Stimulated activated CD4-positive, alpha-beta T cell treated with anti-CD3 and anti-CD28 coated beads, Interleukin-15, amount 100 ng/mL, for 1 hour (primary cell): ENCODE measurements at places on chromosomes 11 and 22.

- DNase-seq: no peak
Measured at GRCh38 chr11:132064987-132065620, 694.7 kb downstream of the NTM start.

- DNase-seq: no peak
Measured at GRCh38 chr22:27799827-27800249, 1.7 kb downstream of the MN1 start.

GRCh38 chr11:130358398-130358797, 43.7 kb upstream of the ZBTB44 start:
- DNase-seq: no peak

GRCh38 chr22:17410576-17410975, 41.3 kb downstream of the CECR2 start:
- DNase-seq: no peak

DNA sequence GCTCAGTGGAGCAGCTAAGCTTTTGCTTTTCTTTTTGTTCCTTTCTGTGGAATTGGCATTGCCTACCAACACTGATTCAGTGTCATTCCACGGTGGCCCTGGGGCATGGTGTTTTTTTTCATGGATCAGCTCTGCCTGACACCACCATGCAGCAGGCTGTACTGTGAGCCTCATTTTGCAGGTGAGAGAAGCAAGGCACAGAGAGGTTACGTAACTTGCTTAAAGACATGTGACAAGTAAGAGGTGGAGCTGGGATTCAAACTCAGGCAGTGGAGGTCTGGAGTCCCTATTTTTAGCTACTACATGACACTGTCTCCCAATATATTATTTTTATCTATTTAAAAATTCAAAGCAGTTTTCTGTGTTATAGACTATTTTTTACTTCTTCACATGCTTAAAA, 44.4 kb downstream of the APOL3 start:
- DNase-seq: no peak

- DNase-seq: no peak
Measured at GRCh38 chr11:81874635-81875034, 859.0 kb downstream of the FAM181B start.

DNA sequence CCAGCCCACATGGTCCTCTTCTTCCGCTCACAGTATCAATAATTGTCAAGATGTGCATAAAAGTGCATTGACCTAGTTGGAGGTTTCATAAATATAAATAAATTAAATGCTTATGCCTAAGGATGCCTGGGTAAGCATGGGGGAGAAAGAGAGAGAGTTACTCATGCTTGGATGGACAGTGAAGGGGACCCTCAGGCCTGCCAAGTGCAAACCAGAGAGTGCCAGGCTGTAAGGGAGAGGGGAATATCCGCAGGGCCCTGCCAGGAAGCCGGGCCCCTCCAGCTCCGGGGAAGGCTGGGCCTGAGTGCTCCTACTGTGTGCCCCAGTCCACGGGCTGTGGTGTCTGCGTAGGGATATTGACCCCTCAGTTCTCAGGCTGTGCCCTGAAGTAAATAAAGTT, 214.6 kb downstream of the DSCAML1 start:
- DNase-seq: no peak

DNA sequence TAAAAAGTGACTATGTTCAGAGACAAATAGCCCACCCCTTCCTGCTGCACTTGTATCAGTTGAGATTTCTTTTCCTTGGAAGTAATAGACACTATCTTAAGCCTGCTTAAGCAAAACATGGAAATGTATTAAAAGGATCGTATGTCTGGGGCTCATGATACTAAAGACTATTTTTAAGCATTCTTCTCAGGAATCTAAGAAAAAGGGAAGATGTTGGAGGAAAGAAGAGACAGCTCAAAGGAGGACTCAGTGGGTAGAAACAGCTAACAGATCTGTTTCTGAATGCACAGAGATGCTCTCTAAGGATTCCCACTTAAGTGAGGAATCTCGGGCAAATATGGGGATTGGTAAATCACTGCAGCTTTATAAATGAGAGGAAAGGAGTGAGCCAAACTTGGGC, 62.5 kb downstream of the FAM76B start:
- DNase-seq: no peak

GRCh38 chr11:23124249-23124648, 264.0 kb upstream of the CCDC179 start:
- DNase-seq: no peak

DNA sequence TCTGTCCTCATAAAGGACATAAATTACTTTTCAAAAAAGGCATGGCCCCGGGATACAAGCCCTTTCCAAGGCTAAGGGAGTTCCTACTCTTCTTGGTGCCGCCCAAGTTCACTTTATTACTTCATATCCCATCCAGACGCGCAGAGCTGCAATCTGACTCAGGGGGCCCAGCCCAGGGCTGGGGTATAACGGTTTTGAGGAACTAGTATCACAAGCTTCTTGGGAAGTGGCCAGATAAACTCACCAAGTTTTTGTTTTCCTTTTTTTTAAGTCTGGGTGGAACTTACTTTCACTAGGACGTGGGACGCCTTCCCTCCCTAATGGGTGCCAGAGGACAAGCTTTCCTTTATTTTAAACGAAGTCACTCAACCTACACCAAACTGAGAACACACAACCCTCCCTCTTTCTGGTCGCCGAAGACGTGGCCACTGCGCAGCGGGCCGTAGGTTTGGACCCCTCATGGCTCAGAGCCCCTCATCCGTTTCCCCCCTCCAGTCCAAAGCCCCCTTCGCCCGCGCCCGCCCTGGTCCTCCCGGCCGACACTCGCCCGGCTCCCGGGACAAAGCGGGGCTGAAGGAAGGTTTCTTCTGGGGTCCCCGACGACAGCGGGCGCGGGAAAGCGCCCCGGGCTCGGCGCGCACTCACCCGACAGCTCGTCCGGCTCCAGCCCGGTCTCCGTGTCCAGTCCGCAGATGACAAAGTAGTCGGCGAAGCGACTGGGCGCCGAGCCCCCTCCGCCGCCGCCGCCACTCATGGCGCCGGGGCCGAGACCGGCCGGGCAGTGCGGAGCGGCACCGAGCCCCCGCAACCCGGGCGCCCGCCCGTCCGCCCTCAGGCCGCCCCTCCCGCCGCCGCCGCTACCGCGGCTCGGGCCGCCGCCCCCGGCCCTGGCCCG, 587 bp downstream of the DENND5A start:
- no peak for DNase-seq

DNA sequence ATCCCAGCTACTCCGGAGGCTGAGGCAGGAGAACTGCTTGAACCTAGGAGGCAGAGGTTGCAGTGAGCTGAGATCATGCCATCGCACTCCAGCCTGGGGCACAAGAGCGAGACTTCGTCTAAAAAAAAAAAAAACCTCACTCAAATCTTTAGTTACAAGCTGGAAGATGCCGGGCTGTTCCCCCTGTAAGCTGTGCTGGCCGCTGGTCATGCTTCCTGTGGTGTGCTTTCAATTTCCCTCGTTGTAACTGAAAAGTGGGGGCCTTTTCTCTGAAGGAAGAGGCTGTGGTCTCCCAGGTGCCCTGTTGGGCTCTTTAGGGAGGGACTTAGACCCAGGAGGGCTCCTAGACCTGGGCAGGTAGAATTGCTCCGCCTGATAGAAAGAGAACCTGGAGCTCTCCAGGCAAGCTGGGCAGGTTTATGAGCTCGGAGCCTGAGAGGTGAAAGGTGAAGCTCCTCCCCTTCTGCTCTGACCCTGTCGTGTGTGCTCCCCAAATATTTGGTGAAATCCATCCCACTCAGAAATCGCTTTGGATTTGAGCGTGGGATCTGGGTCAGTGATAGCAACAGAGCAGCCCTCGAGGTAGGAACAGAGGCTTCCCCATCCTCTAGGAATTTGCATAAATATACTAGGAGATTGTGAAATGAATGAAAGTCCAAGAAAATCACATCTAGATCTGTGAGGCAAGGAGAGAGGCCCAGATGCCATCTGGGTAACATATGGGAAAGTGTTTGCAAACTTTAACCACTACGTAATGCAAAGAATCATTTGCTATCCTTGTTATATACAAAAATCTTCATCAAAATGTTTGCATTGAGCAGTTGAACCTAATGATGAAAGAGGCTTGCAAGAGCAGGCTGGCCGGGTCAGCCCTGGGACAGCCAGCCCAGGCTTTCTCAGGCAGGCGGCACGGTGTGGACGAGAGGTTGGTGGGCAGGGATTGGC, 154.3 kb downstream of the FBXO7 start:
- no peak for DNase-seq

DNA sequence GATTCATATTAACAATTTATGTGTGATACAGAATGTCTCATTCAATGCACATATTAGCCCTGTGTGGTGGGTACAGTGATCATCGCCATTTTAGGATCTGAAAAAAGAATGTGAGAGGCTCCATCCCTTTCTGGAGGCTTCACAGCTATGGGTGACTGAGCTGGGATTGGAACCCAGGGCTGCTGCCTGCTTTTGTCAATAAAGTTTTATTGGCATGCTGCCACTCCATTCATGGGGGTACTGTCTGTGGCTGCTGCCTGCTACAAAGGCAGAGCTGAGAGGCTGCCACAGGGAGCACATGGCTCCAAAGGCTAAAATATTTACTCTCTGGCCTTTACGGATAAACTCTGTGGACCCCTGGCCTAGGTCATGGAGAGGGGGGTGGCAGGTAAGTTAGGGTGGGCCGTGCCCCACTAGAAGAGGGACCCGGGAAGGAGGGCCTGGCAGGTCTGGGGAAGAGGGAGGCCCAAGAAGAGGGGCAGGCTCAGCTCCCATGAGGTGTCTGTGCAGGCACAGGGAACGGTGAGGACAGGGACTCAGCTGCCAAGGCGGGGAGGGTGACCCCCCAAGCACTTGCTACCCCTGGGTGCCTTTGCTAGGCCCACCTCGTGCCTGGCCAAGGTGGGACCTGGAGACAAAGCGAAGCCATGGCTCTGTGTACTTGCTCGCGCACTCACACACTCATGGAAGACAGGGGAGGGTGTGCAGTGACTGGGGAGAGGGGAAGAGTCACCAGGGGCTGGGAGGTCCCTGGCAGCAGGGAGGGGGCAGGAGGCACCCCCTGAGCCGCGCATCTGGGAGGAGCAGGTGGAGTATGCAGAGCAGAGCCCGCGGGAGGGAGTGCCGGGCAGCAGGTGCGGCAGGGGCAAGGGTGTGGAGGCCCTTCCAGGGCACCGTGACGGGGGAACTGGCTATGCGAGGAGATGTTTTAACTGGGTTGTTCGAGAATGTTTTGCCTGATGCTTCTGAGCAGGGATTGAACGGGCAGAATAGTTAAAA, 335.3 kb downstream of the CTTN start:
- no peak for DNase-seq

DNA sequence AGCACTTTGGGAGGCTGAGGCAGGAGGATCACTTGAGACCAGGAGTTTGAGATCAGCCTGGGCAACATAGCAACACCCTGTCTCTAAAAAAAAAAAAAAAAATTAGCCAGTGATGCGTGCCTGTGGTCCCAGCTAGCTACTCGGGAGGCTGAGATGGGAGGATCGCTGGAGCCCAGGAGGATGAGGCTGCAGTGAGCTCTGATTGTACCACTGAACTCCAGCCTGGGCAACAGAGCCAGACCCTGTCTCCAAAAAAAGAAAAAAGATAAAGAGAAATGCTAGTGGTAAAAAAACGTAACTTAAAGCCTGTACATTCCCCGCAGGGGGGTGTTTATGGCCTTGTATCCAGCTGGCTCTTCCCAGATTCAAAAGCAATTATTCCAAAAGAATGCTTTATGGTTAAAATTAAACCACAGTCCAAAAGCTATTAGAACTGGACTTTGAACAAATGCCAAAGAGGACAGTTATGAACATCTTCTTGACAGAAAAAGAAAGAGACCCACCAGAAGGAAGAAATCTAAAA, 16.4 kb upstream of the SNX32 start:
- DNase-seq: no peak

GRCh38 chr22:22520667-22521602, 865 bp upstream of the ZNF280A start:
- no peak for DNase-seq

DNA sequence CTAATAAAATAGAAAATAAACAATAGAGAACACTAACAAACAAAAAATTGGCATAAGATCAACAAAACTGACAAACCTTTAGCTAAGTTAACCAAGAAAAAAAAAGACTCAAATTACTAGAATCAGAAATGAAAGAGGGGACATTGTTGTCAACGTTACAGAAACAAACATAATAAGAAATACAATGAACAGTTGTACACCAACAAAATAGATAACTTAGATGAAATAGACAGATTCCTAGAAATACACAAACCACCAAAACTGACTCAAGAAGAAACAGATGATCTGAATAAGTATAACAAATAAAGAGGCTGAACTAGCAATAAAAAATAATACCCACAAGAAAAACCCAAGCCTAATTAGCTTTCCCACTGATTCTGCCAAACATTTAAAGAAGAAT, 34.7 kb upstream of the TMPRSS4 start:
- no peak for DNase-seq
